ENCODE measurements at places on chromosomes 3 and 15. TPM values are rescaled to one million over a fixed set of nuclear protein-coding genes. Genes with fewer than 3 reads are reported as not detected.

- no peak overlapping the region for H3K27ac ChIP-seq
- H3K4me1 ChIP-seq, result no peaks in the 10 kb centered on the region
- no peak for DNase-seq
- no peak overlapping the region for H3K4me3 ChIP-seq
Observed at GRCh38 chr3:34742151-34742550, 897.2 kb upstream of the ARPP21 start.

DNA sequence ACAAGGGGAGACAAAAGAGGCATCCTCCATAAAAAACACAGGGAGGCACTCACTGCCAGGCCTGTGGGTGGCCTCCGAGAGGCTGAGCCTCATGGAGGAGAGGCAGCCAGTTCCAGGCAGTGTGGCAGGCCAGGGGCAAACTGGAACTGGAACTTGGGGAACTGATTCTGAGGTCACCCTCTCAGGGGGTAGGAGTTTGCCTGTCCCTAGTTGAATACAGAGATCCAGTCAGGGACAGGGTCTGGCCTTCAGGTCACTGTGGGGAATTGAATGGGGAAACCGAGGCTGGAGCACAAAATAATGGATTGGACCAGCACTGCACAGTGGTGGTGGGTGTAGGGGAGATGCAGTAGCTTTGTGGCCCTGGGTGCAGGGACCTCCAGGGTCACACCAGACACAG lies 58.7 kb downstream of the TPRA1 start:
- H3K27me3 ChIP-seq, result no peaks in the 10 kb centered on the region
- no peak overlapping the region for H3K4me3 ChIP-seq
- H3K4me1 ChIP-seq, result no peaks in the 10 kb centered on the region
- H3K36me3 ChIP-seq, result no peaks in the 10 kb centered on the region
- peak; percentile 5 for DNase-seq

DNA sequence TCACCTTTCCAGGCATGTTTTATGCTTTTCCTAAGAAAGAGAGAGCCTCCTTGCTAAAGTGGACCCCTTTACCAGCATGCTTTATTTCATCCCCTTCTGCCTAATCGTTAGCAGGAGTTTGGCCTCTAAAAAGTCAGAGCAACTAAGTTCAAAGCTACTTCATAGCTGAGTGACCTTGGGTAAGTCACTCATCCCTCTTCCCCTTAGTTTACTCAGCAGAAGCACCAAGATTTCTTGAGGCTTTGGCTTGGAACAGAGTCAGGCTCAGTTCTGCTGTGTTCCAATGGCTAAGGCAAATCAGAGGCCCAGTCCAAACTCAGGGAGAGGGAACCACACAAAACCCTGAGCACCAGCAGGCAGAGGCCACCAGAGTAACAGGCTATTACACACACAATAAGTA lies 254.9 kb downstream of the TJP1 start:
- H3K4me3 ChIP-seq, result no peak overlapping the region
- H3K27ac ChIP-seq, result no peak overlapping the region
- H3K27me3 ChIP-seq, result no peaks in the 10 kb centered on the region
- H3K4me1 ChIP-seq, result no peaks in the 10 kb centered on the region
- H3K36me3 ChIP-seq, result no peaks in the 10 kb centered on the region

GRCh38 chr3:156598413-156598812 lies 43.5 kb upstream of the SSR3 start:
- DNase-seq, result no peak
- no peaks in the 10 kb centered on the region for H3K27me3 ChIP-seq
- no peaks in the 10 kb centered on the region for H3K36me3 ChIP-seq
- H3K4me3 ChIP-seq, result no peak overlapping the region

DNA sequence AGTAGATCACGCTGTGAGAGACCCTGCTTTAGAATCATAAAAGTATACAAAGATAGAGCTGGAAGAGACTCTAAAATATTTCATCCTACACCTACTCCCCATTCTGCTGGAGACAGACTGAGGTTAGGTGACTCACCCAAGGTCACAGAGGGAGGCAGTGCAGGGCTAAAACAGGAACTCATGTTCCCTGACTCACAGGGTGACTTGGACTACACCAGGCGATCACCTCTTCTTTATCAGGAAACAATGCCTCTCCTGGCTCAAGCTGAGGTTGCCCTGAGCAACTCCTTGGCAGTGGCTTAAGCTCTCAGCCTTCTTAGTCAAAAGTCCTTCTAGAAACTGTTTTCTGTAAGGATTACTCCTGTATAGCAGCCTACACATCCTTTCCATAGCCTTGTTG lies 26.4 kb upstream of the TNFAIP8L3 start:
- H3K27ac ChIP-seq, result no peak overlapping the region
- H3K4me1 ChIP-seq, result no peaks in the 10 kb centered on the region
- DNase-seq, result no peak
- H3K27me3 ChIP-seq, result no peaks in the 10 kb centered on the region

DNA sequence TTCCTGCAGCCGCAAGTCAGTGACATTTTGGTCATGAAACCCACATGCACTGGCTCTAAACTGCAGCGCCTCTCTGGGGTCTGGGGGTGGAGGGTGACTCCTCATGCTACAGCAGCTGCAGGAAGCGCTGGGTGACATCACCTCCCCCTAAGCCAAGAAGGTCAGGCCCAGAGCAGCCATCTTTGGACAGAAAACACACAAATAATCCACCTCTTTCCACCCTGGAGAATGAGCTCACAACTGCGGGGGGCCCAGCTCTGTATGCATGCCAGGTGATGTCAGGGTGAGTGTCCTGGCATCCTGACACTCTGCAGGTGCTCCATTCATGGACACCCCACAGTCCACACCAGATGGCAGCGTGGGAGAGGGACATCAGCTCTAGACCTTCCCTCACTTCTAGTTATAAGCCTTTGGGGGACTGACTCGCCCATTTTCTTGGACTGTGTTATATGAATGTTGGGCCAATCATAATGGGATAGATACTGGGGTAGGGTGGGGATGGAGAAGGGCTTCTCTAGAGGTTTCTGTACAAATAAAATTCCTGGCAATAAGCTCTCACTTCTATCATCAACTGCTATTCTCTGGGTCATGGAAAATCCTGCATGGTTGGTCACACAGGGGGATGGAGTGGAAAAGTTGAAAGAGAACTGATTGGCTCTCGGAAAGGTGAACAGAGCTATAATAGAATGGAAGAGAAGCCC lies 70.7 kb upstream of the THBS1 start:
- no peaks in the 10 kb centered on the region for H3K4me1 ChIP-seq
- no peak for DNase-seq
- no peak overlapping the region for H3K4me3 ChIP-seq
- no peak overlapping the region for H3K27ac ChIP-seq

GOLGA8Q gene
- not detected for total RNA-seq

IGF2BP2 gene
- 61.2 TPM for total RNA-seq

CDHR4 gene
- total RNA-seq, result not detected

CCDC33 gene
- 0.10 TPM for total RNA-seq

Measured in colonic mucosa (tissue), 4 donors.